ENCODE measurements at places on chromosomes 5 and 9. TPM values are rescaled to one million over a fixed set of nuclear protein-coding genes. Genes with fewer than 3 reads are reported as not detected.

PCDHA6 gene
- total RNA-seq: not detected

ZSWIM6 gene
- total RNA-seq: 8.6 TPM

PCDHGB2 gene
- total RNA-seq: 0.34 TPM

GRCh38 chr9:124429530-124429867 lies 14.3 kb upstream of the PSMB7 start:
- no peak overlapping the region for H3K27ac ChIP-seq
- H3K4me3 ChIP-seq: no peak overlapping the region
- no peaks in the 10 kb centered on the region for H3K36me3 ChIP-seq
- H3K27me3 ChIP-seq: peaks cover 8% of the 10 kb centered on the region
- no peaks in the 10 kb centered on the region for H3K4me1 ChIP-seq

DNA sequence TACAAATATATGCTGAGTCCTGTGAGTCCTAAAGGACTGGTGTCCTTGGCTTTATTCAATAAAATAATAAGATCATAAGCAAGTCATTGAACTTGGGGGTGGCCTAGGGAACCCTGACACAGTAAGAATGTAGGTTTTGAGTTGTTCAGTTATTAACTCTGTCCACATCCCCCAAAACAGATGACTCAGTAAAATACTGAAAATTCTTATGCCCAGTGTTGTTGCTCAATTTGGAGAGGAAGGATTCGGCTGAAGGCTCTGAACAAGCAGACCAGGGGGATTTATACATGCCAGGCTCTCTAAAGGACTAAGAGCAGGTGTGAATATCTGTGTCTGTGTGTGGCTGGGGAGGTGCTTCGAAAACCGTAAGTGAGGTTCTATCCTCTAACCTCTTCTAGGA lies 173.7 kb downstream of the RMI1 start:
- H3K4me3 ChIP-seq: no peak overlapping the region
- H3K36me3 ChIP-seq: no peaks in the 10 kb centered on the region
- peaks cover 5% of the 10 kb centered on the region for H3K27me3 ChIP-seq
- H3K4me1 ChIP-seq: no peaks in the 10 kb centered on the region
- no peak overlapping the region for H3K27ac ChIP-seq
- DNase-seq: no peak

DNA sequence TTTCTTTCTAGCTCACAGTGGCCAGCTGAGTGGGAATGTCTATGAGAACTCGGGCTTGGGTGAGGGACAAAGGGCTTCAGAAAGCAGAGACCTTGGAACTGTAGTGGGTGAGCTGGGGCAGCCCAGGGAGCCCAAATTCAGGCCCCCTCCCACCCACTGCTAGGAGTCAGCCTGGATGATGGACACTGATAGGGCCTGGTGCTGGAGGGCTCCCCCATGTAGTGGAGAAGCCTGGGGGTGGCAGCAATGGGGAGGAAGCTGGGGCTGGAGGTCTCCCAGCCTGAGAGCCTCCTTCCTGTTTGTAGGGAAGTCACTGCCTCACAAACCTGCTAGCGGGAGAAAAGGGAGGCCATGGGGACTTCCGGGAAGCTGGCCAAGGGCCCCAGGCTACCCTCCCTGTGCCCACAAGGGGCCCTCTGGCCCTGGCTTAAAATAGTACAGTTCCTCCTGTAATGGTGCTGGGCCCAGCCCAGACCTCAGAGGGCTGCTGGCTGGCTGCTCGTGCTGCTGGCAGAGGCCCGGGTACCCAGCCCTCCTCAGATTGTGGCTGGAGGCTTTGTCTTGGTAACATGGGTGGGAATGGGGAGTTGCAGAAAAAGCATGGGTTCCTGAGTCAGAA lies 6.3 kb upstream of the NR5A1 start:
- H3K36me3 ChIP-seq: no peaks in the 10 kb centered on the region
- no peak overlapping the region for H3K4me3 ChIP-seq
- H3K4me1 ChIP-seq: no peaks in the 10 kb centered on the region
- no peak for DNase-seq

DNA sequence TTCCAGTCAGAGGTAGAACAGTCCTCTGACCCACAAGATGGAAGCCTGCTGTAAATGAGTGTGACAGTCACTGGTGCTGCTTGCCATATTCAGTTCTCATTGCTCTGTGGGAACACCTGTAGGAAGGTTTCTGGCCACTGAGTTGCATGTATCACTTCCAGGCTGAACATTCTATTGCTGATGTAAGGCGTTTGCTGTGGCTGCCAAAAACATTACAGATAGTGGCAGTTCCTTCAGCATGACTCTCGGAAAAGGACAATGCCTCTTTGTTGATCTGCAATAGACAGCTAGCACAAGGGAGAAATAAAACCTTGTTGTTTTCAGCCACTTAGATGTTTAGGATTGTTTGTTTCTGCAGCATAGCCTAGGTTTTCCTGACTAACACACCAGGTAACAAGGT lies 217.2 kb downstream of the AGTPBP1 start:
- H3K4me1 ChIP-seq: peaks cover 12% of the 10 kb centered on the region
- no peak overlapping the region for H3K27ac ChIP-seq
- DNase-seq: no peak
- peaks cover 58% of the 10 kb centered on the region for H3K27me3 ChIP-seq
- H3K4me3 ChIP-seq: no peak overlapping the region

- peaks cover 40% of the 10 kb centered on the region for H3K4me1 ChIP-seq
- H3K27me3 ChIP-seq: no peaks in the 10 kb centered on the region
- H3K36me3 ChIP-seq: no peaks in the 10 kb centered on the region
- H3K4me3 ChIP-seq: no peak overlapping the region
- no peak overlapping the region for H3K27ac ChIP-seq
These were observed 63.6 kb downstream of the ARHGAP26 start for GRCh38 chr5:142833517-142834449.

DNA sequence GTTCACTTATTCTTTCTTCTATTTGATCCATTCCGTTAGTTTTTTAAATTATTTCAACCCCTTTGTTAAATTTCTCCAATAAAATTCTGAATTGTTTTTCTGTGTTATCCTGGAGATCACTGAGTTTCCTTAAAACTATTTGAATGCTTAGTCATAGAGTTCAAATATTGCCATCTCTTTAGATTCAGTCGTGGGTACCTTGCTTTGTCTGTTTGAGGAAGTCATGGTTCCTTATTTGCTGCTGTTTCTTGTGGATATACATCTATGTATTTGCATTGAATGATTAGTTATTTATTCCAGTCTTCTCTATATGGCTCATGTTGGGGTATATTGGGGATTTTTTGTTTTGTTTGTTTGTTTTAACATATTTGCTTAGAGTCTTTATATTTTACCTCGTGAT lies 80.6 kb downstream of the HINT1 start:
- no peak overlapping the region for H3K27ac ChIP-seq
- DNase-seq: no peak
- no peaks in the 10 kb centered on the region for H3K4me1 ChIP-seq
- H3K36me3 ChIP-seq: peaks cover 2% of the 10 kb centered on the region
- no peaks in the 10 kb centered on the region for H3K27me3 ChIP-seq

DNA sequence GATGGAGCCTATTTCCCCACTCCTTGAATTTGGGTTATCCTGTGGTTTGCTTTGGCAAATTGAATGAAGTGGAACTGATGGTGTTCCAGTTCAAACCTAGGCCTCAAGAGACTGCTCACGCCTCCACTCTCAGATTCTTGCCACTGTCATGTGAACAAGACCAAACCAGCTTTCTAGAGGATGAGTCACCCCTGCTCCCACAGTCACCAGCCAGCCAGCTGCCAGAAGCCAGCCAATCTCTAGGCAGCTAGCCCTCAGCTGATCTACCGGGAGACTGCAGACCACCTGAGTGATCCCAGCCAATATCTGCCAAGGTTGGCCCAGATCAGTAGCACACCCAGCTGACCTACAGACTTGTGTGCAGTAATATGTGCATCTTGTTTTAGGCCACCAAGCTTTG lies 300.6 kb downstream of the TMEM38B start:
- peaks cover 5% of the 10 kb centered on the region for H3K27me3 ChIP-seq
- no peaks in the 10 kb centered on the region for H3K4me1 ChIP-seq
- H3K4me3 ChIP-seq: no peak overlapping the region
- no peak overlapping the region for H3K27ac ChIP-seq
- no peaks in the 10 kb centered on the region for H3K36me3 ChIP-seq
- DNase-seq: no peak
